HuH-7.5 (cell line): ENCODE measurements at places on chromosomes 13 and 19.
A peak's percentile ranks its signal among the peaks of the same experiment; 100 is the strongest.

GRCh38 chr19:2923510-2923909 is 21.3 kb downstream of the ZNF77 start:
- DNase-seq: no peak

- DNase-seq: no peak
These were observed 23.9 kb upstream of the PSG4 start for GRCh38 chr19:43229315-43229714.

DNA sequence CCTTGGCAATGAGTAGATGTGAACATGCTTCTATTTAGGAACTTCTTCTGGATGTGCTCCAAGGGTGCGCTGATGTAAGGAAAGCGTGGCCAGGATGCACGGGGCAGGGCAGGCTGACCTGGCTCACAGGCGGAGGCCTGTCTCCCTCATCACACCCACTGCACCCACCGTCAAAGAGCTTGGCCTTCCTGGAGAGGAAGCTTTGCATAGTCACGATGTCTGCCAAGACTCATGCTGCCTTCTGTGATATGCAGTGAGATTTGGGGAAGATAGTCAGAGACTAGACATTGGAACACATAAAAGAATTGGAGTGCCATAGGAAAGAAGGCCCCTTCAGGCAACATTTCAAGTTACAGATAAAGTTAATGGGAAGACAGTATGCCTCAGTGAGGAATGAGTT is 82.0 kb downstream of the MYO16 start:
- DNase-seq: no peak

DNA sequence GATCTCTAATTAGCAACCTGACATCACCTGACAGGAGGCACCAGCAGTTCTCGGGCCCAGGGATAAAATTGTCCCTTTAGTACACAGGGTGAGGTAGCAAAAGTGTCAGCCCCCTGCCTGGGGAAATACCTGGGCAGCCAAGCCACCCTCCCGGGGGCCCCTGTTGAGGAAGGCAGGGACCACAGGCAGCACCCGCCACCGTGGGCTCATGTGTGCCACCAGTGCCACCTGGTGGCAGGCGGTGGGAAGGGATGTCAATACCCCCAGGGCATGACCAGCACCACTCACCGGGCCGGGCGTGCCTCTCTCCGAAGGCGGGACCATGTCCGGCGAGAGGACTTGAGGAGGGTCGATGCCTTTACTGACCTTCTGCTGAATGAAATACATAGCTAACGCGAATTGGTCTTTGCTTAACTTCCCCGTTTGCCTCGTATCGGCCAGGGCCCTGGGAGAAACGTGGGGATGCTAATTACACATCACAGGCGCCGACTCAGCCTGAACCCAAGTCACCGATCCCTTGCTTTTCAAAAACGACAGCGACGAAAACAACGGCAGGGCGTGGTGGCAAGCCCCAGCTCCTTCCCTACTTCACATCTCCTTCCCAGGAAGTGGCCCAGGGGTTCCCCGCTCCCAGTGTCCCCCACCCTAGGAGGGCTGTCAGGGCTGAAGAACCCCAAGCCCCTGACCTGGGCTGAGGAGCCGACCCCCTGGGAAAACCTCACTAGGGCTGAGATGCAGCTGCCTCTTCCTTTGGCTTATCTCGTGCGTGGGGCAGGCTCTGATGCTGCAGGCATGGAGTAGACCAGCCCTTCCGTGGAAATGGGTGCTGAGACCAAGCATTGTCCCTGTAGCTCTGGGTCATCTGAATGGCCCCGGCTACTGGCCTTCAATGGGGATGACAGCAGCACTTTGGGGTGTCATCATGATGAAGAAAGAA is 53.8 kb downstream of the EPS15L1 start:
- peak; percentile 91 for DNase-seq

GRCh38 chr13:60164234-60164889 is 634 bp upstream of the DIAPH3 start:
- no peak for DNase-seq

DNA sequence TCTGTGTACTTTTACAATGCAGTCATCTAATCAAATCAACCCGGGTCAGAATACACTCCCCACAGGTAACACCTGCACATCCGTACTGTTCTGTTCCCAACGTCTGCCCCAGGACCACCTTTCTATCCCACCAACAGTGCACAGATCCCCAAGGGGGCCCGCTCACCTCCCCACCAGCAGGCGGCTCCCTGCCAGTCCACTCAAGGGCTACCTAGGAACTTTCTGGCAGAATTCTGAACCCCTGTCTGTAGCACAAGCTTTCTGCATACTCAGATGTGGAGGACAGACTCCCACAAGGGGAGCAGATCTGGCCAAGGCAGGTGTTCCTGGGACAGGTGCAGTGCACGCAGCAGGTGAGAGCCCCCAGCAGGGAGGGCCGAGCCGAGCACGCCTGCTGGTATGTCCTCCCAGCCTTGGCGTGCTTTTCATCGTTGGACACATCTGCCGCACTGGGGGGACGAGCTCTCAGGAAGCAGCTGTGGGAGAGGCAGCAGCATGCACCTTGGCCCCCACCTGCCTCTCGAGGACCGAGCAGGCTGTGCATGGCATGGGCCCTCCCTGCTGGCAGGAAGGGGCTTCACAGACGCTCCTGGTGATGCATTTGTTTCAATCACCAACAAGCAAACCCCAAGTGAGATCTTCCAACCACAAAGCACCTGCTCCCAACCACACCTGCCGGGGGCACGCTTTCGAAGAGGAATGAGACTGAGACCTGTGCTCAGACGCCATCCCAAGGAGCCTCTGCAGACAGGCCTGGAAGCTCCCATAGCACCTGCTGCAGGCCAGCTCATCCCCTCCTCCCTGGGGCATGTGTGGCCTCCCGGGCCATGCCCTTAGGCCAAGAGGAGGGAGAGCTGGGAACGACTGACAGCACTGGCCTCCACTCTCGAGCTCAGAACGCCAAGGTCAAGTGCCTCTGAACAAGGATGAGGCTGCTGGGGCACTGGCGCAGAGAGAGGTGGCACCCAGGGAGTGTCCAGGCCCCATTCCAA is 35.9 kb downstream of the RAB20 start:
- no peak for DNase-seq

- no peak for DNase-seq
These were observed 550.3 kb downstream of the GPC5 start for GRCh38 chr13:91948736-91949135.

DNA sequence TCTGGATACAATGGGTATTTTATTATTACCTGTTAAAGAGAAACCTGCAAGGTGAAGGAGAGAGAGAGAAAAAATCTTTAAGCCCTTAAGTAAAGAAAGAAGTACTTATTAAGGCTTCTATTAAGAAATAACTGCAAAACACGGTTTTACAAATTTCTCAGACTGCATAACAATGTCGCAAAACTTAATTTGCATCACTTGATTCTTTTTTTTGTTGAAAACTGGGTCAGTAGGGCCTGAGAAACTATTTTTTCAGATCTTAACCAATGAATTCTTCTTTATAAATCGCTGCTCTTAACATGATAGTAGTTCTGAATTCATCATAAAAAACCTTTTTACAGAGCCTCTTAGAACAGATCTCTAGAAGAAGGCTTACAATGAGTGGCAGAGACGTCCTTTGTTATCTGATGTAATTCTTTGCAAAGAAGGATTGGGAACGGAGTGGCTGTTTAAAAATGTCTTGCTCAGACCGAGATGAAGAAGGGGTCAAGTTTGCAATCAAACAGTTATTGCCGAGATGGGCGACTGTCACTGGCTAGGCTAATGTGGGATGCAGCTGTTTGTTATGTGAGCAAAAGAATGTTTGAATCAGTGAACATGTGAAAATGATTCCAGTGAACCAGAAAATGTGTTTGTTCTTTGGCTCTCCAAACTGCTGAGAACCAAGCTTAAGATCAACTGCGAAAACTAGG is 76.3 kb downstream of the ZNF536 start:
- DNase-seq: no peak

- no peak for DNase-seq
These were observed at the start of gene ADGRE1 for GRCh38 chr19:6887316-6887715. Gene ADGRE1 (plus strand): TSS chr19:6887579. CDS start chr19:6887609, 30 bp downstream.

DNA sequence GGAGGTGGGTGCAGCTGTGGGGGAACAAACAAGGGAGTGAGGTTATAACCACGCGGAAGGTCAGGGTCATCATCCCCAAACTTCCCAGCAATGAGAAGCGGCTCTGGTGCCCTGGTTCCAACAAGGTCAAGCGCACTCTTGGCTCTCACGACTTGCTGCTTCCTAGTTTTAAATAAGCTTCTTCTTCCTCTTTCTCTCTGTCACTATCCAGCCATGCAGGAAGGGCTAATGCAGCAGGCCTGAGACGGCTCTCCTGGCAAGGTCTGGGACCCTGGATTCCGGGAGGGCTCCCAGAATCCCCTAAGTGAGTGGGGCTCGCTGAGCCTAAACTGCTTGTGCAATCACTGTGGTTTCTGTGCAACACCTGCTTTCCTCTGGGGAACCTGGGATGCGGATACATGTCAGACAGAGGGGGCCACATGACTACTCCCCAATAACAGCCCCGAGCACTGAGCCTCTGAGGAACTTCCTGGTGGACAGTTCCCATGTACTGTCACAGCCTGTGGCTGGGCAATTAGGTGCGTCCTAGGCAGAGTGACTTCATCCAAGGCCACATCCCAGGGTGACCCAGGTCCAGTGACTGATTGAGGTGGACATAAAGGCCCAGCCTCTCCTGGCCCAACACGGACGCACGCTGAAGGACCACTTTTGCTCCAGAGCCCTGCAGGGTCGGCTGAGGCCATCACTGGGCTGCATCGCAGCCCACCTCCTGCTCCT is 24.2 kb downstream of the VRK3 start:
- no peak for DNase-seq
